ENCODE measurements at places on chromosomes 6 and 20. TPM values are rescaled to one million over a fixed set of nuclear protein-coding genes. Genes with fewer than 3 reads are reported as not detected.
A peak's percentile ranks its signal among the peaks of the same experiment; 100 is the strongest.

The LBP gene
- total RNA-seq, result 1.2 TPM

- no peak for DNase-seq
- peaks cover 6% of the 10 kb centered on the region for H3K36me3 ChIP-seq
- H3K4me3 ChIP-seq, result no peak overlapping the region
- H3K27me3 ChIP-seq, result peaks cover 3% of the 10 kb centered on the region
Observed at GRCh38 chr6:126039284-126039683, 52.9 kb downstream of the TRMT11 start.

GRCh38 chr20:6703047-6703446, 64.4 kb upstream of the BMP2 start:
- no peaks in the 10 kb centered on the region for H3K36me3 ChIP-seq
- H3K27me3 ChIP-seq, result no peaks in the 10 kb centered on the region
- no peak overlapping the region for H3K4me3 ChIP-seq
- DNase-seq, result no peak
- no peak overlapping the region for H3K27ac ChIP-seq

- H3K27me3 ChIP-seq, result peaks cover 2% of the 10 kb centered on the region
- H3K4me1 ChIP-seq, result no peaks in the 10 kb centered on the region
- DNase-seq, result no peak
- H3K4me3 ChIP-seq, result no peak overlapping the region
Observed at GRCh38 chr6:75656479-75656878, 54.8 kb downstream of the SENP6 start.

DNA sequence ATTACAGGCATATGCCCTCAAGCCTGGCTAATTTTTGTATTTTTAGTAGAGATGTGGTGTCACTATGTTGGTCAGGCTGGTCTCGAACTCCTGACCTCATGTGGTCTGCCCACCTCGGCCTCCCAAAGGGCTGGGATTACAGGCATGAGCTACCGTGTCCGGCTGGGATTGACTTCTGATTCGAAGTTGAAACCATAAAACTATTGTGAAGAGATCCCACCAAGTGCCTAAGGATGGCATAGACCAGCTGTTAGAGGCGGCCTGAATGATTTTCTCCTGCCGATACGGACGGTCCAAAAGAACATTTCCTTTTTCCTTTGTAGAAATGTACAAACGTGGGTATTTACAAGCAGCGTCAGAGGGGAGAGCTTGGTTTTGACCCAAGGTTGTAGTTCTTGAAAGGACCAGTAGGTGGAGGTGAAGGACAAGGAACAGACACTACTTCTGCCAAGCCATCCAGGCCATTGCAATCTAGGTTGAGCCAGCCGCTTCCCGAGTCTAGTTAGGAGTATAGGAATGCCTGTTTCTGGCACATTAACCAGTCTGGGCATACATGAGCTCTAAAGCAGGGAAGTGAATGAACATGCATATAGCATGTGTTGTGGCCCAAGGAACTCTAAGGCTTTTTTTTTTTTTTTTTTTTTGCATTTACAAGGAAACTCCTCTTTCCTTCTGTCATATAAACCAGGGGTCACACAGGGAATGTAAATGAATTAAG, 29.0 kb downstream of the MOCS3 start:
- no peak overlapping the region for H3K27ac ChIP-seq
- no peaks in the 10 kb centered on the region for H3K36me3 ChIP-seq
- peaks cover 3% of the 10 kb centered on the region for H3K27me3 ChIP-seq
- H3K4me1 ChIP-seq, result no peaks in the 10 kb centered on the region
- no peak overlapping the region for H3K4me3 ChIP-seq

- no peaks in the 10 kb centered on the region for H3K27me3 ChIP-seq
- no peak overlapping the region for H3K4me3 ChIP-seq
Observed at GRCh38 chr6:39007575-39007974, 41.0 kb upstream of the GLP1R start.

DNA sequence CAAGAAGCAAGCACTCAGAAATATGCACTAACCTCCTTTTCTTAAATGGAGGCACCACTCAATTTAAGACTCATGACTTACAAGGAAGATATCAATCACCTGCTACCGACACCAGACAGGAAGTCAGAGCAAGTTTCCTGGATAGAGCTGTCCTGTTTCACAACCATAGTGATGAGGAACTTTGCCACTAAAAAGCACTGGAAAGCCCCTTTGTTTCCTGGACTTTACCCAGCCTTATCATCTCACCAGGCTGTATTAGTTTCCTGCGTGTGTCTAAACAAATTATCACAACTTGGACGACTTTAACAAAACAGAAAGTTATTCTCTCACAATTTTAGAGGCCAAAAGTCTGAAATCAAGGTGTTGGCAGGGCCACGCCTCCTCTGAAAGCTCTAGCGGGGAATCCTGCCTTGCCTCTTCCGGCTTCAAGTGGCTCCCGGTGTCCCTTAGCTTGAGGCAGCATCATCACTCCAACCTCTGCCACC, 253.8 kb upstream of the STXBP5 start:
- peaks cover 3% of the 10 kb centered on the region for H3K27me3 ChIP-seq
- H3K4me1 ChIP-seq, result peaks cover 18% of the 10 kb centered on the region
- H3K4me3 ChIP-seq, result no peak overlapping the region
- DNase-seq, result peak; percentile 11

The ZNF322 gene
- total RNA-seq, result 35.0 TPM

- H3K36me3 ChIP-seq, result peaks cover 3% of the 10 kb centered on the region
- H3K4me3 ChIP-seq, result peak overlapping the region; percentile 92
- DNase-seq, result no peak
Observed at GRCh38 chr6:52576054-52576391, 837 bp downstream of the TRAM2 start.

DNA sequence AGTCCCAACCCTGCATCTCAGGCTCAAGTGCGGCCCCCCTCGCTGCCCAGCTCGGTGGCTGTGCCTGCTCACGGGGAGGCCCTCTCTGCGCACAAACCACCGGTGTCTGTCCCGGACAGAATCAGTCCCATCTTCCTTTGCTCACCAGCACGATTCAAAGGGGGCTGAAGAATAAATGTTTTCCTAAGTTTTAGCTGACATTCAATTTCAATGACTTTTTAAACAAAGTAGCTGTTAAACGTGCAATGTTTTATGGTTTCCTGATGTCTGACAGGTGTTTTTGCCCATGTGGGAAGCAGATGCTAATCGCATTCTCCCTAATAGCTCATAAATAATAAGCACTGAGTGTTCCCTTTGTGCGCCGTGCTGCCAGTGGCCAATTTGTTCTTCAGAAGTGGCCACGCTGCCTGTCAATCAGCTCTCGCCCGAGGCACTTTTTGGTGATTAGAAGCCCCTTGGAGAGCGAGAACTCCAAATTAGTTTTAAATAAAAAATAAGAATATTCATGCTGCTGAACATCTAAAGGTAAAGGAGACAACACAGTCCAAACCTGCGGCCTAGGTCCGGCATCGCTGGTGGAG, 26.3 kb downstream of the BHLHE23 start:
- peaks cover 4% of the 10 kb centered on the region for H3K36me3 ChIP-seq
- H3K27ac ChIP-seq, result no peak overlapping the region
- H3K4me3 ChIP-seq, result no peak overlapping the region
- no peak for DNase-seq
- H3K4me1 ChIP-seq, result no peaks in the 10 kb centered on the region

DNA sequence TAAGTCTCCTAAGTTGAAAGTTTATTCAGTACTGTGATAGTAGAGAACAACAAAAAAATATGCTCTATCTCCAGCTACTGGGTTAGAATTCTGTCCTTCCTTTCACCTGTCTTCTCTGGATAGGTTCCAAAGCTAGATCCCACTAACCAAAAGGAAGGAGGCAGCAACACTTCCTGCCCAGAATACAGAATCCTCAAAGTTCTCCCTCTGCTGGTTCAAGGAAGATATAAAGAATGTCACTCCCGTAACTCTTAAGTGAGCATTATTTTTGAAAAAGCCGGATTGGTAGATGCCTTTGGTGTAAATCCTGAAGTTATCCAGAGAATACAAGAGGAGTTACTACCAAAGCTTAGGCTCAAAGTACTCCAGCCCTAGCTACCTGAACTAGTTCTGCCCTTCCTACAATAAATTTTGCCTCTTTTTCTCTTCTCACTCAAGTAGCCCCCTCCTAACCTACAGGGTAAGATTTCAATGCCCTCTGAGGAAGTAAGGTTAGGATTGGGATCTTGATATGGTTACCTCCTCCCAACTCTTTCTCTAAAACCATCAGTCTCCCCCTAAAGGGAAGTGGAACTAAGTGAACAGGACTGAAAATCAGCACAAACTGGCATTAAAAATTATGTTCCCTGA, 26.0 kb upstream of the CRIP3 start:
- peaks cover 6% of the 10 kb centered on the region for H3K36me3 ChIP-seq
- H3K4me1 ChIP-seq, result peaks cover 27% of the 10 kb centered on the region
- H3K27me3 ChIP-seq, result peaks cover 1% of the 10 kb centered on the region
- no peak overlapping the region for H3K4me3 ChIP-seq
- DNase-seq, result peak; percentile 31

DNA sequence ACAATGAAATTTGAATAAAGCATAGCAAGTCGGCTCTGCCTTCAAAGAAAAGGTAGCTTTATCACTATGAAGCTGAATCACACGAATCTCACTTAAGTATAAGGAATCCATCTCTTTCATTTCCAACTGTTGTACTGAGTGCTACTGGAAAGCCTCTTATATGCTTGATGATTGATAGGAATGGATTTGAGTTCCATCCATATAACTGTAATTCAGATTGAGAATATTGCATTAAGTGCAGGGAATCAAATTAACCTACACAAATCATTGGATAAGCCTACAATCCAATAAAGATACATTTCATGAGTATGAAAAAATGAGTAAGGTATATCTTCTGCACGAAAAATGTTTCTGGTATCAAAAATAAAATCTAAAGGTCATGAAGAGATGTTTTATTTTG, 444.8 kb upstream of the PLCB4 start:
- no peaks in the 10 kb centered on the region for H3K27me3 ChIP-seq
- no peaks in the 10 kb centered on the region for H3K36me3 ChIP-seq
- no peak for DNase-seq
- no peak overlapping the region for H3K27ac ChIP-seq
- H3K4me1 ChIP-seq, result peaks cover 3% of the 10 kb centered on the region

The KHDRBS2 gene
- total RNA-seq, result not detected

The CD83 gene
- total RNA-seq, result 4.3 TPM

GRCh38 chr6:150238336-150238741, 95.5 kb downstream of the PPP1R14C start:
- H3K36me3 ChIP-seq, result peaks cover 4% of the 10 kb centered on the region
- no peak overlapping the region for H3K27ac ChIP-seq
- H3K4me1 ChIP-seq, result no peaks in the 10 kb centered on the region

The SRSF3 gene
- 289 TPM for total RNA-seq

DNA sequence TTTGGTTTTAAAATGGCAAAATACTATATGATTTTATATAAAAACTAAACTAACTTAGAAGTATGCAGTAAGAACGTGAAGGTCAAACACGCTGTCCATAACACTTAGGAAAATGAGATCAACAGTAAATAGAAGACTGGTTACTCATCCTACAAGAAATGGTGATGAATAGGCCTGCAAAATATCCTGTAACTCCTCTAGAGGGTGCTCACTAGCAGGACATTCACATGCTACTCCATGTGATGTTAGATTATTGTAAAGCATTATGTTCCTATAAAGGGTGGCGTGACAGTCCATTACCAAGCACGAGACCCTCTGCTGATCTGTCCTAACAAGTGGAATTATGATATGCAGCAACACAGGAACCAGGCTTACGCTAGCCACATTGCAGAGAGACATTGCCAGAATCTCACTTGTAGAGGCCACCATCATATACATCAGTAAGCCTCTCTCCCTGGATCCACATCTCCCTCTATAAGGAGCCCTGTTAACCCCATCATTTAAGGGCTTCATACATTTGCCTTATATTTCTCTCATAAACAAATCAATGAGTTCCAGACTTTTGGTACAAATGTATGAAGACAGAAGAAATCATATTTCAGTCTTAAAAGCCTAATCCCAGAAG, 18.0 kb upstream of the DEFB129 start:
- H3K36me3 ChIP-seq, result no peaks in the 10 kb centered on the region
- H3K27me3 ChIP-seq, result peaks cover 3% of the 10 kb centered on the region
- DNase-seq, result peak; percentile 6
- no peaks in the 10 kb centered on the region for H3K4me1 ChIP-seq
- H3K4me3 ChIP-seq, result no peak overlapping the region

DNA sequence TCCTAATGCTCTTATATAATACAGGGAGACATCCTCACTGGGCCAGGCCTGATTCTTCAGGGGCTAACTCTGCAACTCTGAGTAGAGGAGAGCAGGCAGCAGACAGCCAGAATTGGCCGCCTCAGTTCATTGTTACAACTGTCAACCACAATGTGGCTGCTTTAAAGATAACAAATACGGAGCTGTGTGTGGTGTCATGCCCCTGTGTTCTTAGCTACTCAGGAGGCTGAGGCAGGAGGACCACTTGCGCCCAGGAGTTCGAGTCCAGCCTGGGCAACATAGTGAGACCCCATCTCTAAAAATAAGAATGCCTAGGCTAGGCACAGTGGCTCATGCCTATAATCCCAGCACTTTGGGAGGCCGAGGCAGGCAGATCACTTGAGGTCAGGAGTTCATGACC, 34.3 kb downstream of the CEP250 start:
- peaks cover 31% of the 10 kb centered on the region for H3K36me3 ChIP-seq
- no peak overlapping the region for H3K27ac ChIP-seq
- H3K4me1 ChIP-seq, result peaks cover 2% of the 10 kb centered on the region
- H3K27me3 ChIP-seq, result peaks cover 9% of the 10 kb centered on the region
- H3K4me3 ChIP-seq, result no peak overlapping the region
- no peak for DNase-seq

The GSTA3 gene
- not detected for total RNA-seq

- no peak overlapping the region for H3K4me3 ChIP-seq
- H3K36me3 ChIP-seq, result no peaks in the 10 kb centered on the region
- H3K4me1 ChIP-seq, result peaks cover 7% of the 10 kb centered on the region
- H3K27me3 ChIP-seq, result peaks cover 6% of the 10 kb centered on the region
- DNase-seq, result no peak
Observed at GRCh38 chr6:3878048-3878666, 29.0 kb downstream of the FAM50B start.

- peaks cover 5% of the 10 kb centered on the region for H3K27me3 ChIP-seq
- peaks cover 25% of the 10 kb centered on the region for H3K4me1 ChIP-seq
- H3K36me3 ChIP-seq, result no peaks in the 10 kb centered on the region
- H3K27ac ChIP-seq, result no peak overlapping the region
- DNase-seq, result no peak
Observed at GRCh38 chr6:128599036-128599435, 78.6 kb upstream of the PTPRK start.

- DNase-seq, result no peak
- H3K4me3 ChIP-seq, result peak within 1 kb of the TSS; percentile 54
- peaks cover 10% of the 10 kb centered on the region for H3K27me3 ChIP-seq
- peaks cover 7% of the 10 kb centered on the region for H3K36me3 ChIP-seq
- peaks cover 5% of the 10 kb centered on the region for H3K4me1 ChIP-seq
Observed at GRCh38 chr6:29827579-29828470, at the start of gene HLA-G. Gene HLA-G (plus strand): TSS chr6:29827825. CDS start chr6:29827845, 20 bp downstream.
